ENCODE measurements at places on chromosomes 4 and X.

DNA sequence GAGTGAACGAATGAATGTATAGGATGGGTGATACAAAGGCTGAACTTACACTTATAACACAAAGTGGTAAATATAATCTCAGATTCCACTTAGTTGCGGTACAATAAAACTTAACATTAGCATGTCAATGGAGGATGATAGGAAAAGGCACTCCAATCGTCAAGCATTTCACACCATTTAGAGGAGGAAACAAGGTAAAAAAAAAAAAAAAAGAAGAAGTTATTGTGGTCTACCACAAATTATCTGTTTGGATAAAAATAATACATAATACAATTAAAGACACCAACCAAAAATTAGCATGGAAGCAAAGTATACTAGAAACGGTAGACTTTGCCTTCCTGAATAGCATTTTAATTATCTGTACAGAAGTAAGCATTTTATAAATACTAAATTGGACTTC, 205.5 kb downstream of the PPP3CA start:
- no peak for DNase-seq

DNA sequence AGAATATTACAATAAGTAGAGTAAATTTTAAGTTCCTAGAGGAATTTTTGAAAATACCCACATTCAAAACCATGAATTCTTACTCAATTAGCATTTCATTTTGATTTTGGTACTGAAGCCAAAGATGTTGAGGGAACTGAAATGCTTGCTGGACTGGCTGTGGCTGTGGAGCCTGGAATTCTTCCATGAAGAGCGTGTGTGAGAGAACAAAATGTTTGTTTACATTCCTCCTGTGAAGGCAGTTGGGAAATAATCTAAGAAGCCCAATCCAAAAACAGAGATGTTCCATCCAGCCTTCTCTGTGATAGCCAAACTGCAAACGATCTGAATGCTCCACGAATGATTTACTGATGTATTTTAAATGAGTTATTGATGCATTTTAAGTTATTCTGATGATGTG, 3.8 kb upstream of the ADH1B start:
- no peak for DNase-seq

- no peak for DNase-seq
These were observed 75.4 kb upstream of the SPIN4 start for GRCh38 chrX:63426519-63426918.

- peak; percentile 2 for DNase-seq
These were observed 29.4 kb upstream of the OPHN1 start for GRCh38 chrX:68462653-68463052.

DNA sequence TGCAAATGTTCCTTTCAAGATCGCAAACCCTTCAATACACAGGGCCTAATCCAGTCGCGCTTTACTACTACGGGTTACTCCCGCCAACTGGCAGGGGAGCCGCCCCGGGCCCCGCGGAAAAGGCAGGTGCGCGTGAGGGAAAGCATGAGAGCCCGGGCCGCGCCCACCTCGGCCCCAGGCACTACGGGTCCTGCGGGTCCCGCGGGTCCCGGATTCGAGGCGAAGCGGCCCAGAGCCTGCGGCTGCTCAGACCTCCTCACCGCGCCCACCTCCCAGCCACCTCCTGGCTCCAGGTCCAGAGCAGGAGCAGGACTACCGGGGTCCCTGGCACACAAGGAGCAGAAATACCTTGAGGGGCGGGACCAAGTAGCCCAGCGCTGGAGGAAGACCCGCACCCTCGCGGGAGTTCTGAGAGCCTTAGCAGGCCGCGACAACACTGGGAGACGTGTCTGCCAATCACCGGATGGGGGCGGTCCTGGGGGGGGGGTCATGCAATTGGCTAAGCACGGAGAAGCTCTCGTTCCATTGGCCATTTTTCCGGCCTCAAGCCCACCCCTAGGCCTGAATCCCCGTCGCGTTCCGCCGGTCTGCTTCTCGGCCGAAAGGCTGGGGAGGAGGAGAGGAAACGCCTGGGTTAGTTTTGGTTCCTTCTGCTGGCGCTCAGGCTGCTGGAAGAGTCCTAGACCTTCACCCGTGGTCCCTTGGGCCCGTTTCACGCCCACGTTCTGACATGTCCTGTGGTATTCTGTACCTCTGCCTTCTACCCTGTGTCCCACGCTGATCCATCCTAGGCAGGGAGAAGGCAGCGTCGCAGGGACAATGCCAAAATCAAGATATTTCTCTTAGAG, 29.0 kb downstream of the ERVMER34-1 start:
- peak; percentile 80 for DNase-seq

GRCh38 chrX:150475461-150475860, 93.0 kb upstream of the MTM1 start:
- DNase-seq, result no peak

DNA sequence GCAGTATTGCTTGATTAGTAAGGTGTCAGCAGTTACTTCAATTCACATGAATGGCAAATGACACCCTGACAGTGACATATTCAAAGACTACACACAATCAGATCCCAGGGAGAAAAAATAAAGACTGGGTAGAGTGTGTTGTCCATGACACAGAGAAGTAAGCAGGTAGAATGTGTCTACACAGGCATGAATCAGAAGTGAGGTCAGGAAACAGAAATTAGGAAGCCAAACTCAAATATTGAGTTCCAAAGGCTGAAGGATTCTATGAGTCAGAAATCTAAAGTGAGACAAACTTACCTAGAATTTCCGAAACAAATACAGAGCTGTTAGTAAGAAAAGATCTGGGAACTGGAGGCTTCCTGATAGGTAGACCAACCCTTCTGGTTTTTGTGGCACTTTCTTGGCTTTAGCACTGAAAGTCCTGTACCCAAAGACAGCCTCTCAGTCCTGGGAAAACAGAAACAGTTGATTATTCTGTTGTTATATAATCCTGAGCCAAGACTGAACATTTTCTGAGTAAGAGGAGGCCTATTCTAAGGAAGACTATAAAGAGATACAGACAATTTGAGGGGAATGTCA, 24.3 kb upstream of the GLRA2 start:
- DNase-seq, result no peak

DNA sequence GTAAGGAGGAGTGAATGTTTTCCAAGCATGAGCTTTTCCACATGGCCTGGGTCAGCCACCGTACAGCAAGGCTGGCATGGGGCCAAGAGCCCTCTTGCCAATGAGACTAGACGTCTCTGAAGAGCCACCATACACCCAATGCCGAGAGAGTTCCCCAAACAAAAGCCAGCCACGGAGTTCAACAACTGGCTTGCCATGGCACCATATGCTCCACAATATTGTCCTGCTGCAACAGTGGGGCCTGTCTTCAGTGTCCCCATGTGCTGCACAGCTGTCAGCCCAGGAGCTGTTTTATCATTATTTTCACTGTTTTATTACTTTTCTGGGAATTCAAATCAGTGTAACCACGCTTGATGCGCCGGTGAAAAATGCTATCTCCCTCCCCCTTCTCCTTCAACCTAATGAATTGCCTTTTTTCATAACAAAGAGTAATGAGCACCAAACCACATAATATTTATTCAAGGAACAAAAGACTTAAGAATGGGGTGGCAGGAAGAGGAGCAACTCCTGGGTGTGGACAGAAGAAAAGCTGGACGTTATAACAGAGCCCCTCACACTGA, 18.4 kb downstream of the MAML3 start:
- DNase-seq, result no peak

DNA sequence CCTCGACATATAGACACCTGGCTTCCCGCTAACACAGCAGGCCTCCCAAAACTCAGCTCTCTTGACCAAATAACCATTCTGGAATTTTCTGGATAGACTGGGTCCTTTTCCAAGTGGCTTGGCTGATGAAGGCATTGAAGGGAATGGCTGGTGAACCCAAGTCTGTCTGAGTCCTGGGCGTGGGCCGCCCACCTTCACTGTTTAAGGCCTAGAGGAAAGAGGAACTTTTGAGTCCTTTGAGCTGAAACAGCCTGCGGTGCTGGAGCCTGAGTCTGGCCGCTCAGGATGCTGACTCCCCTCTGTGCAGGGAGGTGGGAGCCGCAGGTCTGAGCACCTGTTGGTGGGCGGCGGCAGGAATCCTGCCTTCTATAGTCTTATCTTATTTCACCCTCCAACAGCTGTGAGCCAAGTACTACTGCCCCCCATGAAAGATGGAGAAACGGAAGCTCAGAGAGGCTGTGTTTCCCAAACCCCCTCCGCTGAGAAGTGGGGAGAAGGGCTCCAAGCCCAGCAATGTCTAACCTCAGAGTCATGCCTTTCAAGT, 23.4 kb downstream of the ACOX3 start:
- DNase-seq, result no peak

DNA sequence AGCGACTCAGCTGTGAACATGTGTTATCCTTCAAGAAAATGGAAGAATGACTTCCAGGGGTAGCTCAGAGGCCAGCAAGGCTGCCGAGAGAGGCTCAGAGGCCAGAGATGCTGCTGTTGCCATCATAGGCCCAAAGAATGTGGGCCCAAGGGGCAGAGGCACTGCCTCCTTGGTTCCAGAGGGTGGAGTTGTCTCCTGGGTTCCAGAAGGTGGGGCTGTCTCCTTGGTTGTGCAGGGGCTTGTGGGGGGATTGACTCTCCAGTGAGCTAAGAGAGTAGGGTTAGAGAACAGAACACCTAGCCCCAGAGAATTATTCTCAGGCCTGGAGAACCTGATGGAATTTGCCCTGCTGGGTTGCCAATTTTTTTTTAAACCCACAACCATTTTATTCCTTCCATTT, 62.6 kb downstream of the DGKK start:
- no peak for DNase-seq

DNA sequence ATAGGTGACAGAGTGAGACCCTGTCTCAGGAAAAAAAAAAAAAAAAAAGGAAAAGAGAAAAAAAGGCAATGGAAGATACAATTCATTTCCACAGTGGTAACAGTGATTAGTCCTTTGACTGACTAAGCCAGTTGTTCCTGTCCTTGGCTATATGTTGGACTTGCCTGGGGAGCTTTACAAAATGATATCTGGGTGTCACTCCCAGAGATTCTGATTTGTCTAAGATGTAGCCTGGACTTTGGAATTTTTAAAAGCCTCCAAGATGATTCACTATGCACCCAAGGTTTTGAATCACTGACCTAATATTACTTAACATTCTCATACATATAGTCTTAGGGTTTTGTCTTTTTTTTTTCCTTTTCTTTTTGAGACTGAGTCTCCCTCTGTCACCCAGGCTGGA, 16.9 kb downstream of the HELQ start:
- DNase-seq, result no peak

DNA sequence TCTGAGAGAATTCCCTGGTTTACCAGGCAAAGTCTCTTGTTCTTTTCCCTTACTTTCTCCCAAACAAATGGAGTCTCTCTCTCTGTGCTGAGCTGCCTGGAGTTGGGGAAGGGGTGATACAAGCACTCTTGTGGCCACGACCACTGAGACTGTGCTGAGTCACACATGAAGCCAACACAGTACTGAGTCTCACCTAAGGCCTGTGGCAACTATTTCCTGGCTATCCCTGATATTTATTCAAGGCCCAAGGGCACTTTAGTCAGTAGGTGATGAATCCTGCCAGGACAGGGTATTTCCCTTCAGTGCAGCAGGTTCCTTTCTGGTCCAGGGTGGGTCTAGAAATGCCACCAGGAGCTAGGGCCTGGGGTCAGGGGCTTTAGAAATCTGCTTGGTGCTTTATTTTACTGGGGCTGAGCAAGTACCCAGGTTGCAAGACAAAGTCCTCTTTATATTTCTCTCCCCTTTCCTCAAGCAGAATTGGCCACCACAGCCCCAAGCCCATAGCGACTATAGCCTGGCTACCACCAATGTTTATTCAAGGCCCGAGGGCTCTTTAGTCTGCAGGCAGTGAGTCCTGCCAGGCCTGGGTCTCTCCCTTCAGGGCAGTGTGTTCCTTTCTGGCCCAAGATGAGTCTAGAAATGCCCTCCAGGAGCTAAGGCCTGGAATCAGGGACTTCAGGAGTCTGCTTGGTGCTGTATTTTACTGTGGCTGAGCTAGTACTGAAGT, 10.5 kb downstream of the ARL13A start:
- DNase-seq, result no peak

GRCh38 chr4:31416498-31416897, 696.3 kb downstream of the PCDH7 start:
- no peak for DNase-seq

- peak; percentile 3 for DNase-seq
These were observed 85.5 kb downstream of the CT47B1 start for GRCh38 chrX:120790118-120790517.

DNA sequence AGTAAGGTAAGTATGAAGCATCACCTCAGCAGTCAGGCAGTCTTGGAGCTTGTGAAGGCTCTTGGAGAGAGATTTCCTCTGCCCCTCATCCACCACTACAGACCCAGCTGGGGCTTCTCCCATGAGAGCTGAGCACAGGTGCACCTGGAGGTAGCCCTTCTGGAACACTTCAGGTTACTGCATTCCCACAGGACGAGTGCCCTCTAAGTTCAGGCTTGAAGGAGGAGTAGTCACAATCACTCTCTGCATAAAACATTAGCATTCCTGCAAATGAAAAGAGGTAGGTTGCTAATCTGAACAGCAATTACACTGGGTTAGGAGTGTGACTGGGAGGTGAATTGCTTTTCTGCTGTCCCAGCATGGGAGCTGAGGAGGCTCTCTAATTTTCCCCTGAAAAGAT, 308.8 kb downstream of the TEX13C start:
- no peak for DNase-seq

DNA sequence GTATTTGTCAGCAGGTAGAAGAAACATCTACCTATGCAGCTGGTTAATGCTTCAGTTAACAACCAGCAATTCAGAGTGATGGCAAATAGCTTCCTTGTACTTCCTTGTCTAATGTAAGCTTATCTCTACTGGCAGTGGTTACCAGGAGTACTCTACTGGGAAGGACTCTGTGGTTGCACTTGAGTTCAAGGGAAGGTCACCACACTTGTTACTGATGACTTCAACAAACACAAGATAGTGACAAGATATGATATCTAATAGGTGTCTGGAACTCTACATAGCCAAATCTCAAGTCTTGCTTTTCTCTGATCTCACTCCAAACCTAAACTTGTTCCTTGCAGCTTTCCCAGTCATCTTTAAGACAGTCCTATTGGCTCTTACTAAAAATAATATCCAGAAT, 1644.9 kb upstream of the TENM3 start:
- no peak for DNase-seq

DNA sequence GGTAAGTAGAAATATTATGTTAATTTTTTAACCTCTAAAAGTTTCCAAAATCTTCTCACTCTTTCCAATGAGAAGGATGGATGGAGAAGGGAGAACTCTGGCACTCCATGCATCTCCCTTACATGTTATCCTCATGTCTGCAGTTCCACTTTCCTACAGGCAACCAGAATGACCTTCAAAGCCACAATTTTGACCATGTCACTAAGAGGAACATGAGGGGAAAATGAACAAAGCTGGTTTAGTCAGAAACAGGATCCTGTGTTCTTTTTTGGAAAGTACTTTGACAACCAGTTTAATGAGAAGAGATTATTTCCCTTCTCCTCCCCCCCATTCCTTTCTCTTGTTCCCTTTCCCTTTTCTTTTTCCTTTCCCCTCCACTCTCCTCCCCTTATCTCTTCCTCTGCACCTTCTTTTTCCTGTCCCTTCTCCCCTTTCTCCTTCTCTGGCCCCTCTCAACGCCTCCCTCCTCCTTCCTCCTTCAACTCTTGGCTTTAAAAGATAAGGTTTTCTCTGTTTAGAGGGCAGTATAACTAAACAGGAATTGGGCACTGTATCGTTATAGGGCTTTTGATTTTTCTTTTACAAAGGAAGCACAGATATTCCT, 42.5 kb downstream of the DTHD1 start:
- no peak for DNase-seq

GRCh38 chr4:145602129-145602760, 16.9 kb upstream of the MMAA start:
- DNase-seq, result no peak

Data from T follicular helper cell (primary cell).